Neural crest cell (in vitro differentiated cells): ENCODE measurements at places on chromosomes 3 and 15. TPM values are rescaled to one million over a fixed set of nuclear protein-coding genes. Genes with fewer than 3 reads are reported as not detected.

- H3K4me1 ChIP-seq: peaks cover 14% of the 10 kb centered on the region
- H3K27me3 ChIP-seq: no peaks in the 10 kb centered on the region
- no peak overlapping the region for H3K4me3 ChIP-seq
- H3K36me3 ChIP-seq: no peaks in the 10 kb centered on the region
- H3K27ac ChIP-seq: no peak overlapping the region
Measured at GRCh38 chr3:88267441-88267840, 117.7 kb downstream of the C3orf38 start.

GRCh38 chr3:194688200-194688740 lies 2.6 kb downstream of the FAM43A start:
- H3K4me1 ChIP-seq: peaks cover 29% of the 10 kb centered on the region
- H3K27me3 ChIP-seq: peaks cover 71% of the 10 kb centered on the region

GRCh38 chr3:128399221-128399915 lies 67.3 kb downstream of the DNAJB8 start:
- H3K4me3 ChIP-seq: no peak overlapping the region
- no peaks in the 10 kb centered on the region for H3K27me3 ChIP-seq
- no peak for DNase-seq
- no peak overlapping the region for H3K27ac ChIP-seq

GRCh38 chr3:46932455-46933225 lies 43.9 kb downstream of the CCDC12 start:
- peaks cover 6% of the 10 kb centered on the region for H3K36me3 ChIP-seq
- no peak overlapping the region for H3K27ac ChIP-seq
- H3K4me1 ChIP-seq: peaks cover 22% of the 10 kb centered on the region
- H3K4me3 ChIP-seq: no peak overlapping the region

ZCWPW2 gene
- total RNA-seq: 0.30 TPM in 1 of 2 replicates, not detected in the other
